NCI-H1048 (cell line): ENCODE measurements at places on chromosomes 2 and 18.
A peak's percentile ranks its signal among the peaks of the same experiment; 100 is the strongest.

- DNase-seq = peak; percentile 65
Measured at GRCh38 chr2:231925303-231926179, 655 bp downstream of the NPPC start.

DNA sequence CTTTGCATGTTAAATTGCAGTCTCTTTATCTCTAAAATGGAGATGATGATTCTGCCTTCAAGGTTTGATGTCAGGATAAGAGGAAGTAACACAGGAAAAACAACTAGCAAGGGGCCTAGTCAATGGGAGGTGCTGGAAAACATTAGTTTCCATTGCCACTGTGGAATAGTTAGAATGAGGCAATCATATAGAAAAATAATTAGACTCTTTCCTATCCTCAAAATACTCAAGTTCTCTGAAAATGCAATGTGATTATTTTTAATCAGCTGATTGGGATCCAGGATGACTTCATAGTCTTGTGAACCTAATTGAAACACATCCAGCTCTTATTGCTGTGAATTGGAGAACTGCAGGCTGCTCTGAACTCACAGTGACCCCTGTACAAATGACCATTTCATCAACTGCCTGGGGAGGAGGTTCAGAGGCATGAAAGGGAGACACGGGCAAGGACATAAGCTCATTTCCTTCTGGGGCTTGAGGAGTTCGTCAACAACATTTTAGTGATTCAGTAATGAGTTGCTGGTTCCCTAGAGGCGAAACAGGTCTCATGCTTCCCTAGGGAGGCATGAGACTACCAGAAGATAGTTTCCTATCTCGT is 422.5 kb downstream of the LPIN1 start:
- no peak for DNase-seq

DNA sequence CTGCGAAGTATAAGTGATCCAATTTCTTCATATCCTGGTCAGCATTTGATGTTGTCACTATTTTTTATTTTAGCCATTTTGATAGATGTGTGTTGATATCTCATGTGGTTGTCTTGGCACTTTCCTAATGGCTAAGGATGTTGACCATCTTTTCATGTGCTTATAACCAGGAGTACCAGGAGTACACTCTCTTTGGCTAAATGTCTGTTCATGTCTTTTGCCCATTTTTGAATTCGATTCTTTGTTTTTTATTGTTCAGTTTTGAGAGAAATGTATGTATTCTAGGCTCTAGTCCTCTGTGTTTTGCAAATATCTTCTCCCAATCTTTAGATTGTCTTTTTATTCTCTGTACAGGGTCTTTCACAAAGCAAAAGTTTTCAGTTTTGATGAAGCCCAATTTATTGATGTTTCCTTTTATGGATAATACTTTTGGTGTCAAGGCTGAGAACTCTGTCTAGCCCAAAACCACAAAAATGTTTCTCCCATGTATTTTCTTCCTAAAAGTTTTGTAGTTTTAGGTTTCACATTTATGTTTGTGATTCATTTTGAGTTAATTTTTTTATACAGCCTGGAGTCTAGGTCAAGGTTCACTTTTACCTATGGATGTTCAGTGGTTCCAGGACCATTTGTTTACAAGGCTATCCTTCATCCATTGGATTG is 65.4 kb downstream of the SDC1 start:
- DNase-seq = no peak

- DNase-seq = no peak
Measured at GRCh38 chr2:89767572-89768435, 1076.3 kb downstream of the RPIA start.

DNA sequence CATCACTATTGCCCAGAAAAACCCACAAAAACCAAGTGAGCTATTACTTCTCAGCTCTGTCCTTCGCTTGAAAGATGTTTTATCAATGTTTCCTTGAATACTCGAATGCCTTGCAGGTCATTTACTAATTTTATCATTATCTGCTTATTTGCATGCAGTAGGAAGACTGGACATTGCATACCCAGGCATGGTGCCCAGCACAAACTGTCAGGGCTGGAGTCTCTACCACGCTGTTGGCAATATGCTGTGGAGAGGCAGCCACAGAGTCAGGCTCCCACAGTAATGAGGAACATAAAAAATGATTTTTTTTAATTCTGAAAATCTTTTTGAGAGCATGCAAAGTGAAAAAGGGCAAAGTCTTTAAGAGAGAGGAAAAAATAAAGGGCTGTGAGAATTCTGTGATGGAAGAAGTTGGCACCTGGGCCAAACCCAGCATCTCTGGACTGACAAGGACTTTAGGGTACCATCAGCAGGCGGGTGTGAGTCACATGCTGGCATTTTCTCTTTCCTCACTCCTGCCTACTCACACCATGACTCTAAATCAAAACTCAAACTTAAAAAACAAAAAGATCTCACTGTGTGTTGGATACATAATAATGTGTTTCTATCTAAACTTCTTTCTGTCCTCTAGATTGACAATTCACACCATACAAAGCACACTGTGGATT is 709.8 kb upstream of the FANCL start:
- no peak for DNase-seq

GRCh38 chr2:241788572-241788971 is 11.9 kb downstream of the GAL3ST2 start:
- DNase-seq = no peak
